Hepatic stellate cell (primary cell): ENCODE measurements at places on chromosomes 16 and 17.

- DNase-seq: peak; percentile 20
Measured at GRCh38 chr16:4140652-4141051, 24.4 kb upstream of the ADCY9 start.

GRCh38 chr17:13678361-13678760 is 76.6 kb upstream of the HS3ST3A1 start:
- no peak for DNase-seq

GRCh38 chr17:33925649-33926048 is 329.4 kb upstream of the CCL2 start:
- no peak for DNase-seq

DNA sequence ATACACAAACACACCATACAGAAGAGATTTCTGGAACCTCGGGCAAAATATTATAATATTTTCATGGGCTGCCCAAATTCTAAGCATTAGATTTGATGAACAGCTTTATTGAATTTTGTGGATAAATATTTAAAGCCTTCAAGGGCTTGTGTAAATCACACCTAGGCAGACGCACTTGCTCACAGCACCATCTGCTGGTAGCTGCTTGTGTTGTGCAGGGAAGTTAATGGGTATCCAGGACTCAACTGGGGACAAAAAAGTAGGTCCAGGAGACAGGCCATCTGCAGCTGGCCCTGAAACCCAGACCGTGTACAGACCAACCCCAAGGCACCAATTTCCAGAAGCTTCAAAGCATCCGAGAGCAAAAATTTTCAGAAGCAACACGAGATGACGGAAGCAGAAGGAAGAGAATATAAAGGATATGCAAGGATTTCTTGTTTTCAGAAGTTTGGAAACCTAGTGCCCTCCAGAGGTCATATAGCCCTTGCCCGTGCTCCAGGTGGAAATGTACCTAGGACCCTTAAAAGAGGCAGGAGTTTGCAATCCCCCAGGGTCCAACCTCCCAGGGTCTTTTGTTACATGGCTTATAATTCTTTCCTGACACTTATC is 140.0 kb downstream of the CHD9NB start:
- peak; percentile 23 for DNase-seq

DNA sequence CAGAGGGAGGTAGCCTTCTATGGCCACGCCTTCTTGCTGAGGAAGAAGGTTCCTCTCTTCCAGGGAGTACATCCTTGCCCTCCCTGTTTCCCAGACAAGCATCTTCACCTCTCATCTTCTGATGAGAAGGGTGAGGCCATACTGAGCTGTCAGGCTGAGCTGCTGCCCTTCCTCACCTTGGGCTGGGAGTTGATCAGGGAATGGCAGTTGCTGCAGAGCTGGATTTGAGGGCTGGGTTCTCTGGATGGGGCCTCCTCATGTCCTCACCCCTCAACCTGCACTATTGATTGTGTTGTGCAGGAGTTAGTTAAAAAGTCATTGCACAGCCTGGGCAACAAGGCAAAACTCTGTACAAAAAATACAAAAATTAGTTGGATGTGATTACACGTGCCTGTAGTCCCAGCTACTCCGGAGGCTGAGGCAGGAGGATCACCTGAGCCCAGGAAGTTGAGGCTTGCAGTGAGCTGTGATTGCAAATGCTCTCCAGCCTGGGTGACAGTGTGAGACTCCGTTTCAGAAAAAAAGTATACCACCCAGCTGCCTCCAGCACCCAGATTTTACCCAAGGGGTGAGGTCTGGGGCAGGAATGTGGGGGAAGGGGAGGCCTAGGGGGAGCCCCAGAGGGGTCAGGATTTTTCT is 2.0 kb downstream of the ERBB2 start:
- no peak for DNase-seq

DNA sequence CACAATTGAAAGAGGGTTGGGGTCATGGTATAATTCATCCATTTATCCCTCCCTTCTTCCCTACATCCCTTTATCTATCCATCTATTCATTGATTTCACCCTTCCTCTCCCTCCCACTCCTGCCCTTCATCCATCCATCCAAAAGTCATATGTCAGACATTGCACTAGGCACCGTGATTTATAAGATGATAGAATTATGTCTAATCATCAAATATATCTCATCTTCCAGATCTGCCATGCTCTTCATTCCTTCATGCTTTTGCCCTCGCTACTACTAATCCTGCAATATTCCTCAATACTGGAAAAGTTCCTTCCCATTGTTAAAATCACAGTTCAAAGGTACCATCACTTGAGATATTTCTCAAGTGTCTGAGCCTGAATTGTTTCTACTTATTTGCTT is 335.2 kb upstream of the CDH11 start:
- DNase-seq: no peak
